ENCODE measurements at places on chromosomes 2 and 18.

GRCh38 chr2:188975497-188976102, 1.4 kb downstream of the COL3A1 start:
- DNase-seq = no peak

DNA sequence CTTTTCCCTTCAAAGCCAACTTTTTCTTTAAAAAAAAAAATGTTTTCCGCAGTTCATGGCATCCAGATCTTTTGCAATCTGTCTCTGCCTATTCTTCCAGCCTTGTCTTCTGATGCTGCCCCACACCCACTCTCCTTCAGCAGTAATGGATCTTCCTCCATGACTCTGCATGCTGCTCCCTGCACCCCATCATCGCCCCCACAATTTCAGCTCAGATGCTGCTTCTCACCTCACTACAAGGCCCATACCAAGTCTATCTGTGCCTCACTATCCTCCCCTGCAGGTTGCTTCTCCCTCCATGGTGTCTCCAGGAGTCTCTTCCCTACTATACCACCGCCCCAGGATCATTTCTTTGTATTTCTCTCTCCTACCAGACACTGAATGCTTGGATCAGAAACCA, 260.6 kb downstream of the ANAPC1 start:
- no peak for DNase-seq

DNA sequence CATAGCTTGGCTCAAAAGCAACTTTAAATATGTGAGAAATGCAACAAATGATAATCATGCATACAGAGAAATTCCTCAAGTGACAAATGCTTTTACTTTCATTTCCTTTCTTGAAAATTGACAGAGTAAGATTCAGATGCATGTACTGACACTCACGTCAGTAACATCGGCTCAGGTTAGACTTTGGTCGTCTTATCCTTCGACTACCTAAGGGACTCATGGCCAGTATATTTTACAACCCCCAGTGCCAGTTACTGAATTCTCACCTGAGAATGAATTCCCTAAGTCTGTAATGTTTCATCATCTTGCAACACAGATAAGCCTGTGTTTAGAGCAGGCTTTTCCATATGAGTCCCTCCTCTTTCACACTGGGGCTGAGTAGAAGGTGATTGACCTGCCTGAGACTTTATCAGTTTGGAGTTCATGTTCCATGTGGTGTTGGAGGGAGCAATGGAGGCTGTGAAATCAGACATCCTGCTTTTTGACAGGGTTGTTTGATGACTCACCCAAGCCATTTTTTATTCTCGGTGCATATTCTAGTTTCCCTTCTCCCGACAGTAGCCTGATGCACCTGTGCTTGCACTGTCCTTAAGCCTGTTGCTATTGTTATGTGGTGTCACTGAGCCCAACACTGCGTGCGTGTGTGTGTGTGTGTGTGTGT, 30.5 kb upstream of the ATP8B1 start:
- no peak for DNase-seq

DNA sequence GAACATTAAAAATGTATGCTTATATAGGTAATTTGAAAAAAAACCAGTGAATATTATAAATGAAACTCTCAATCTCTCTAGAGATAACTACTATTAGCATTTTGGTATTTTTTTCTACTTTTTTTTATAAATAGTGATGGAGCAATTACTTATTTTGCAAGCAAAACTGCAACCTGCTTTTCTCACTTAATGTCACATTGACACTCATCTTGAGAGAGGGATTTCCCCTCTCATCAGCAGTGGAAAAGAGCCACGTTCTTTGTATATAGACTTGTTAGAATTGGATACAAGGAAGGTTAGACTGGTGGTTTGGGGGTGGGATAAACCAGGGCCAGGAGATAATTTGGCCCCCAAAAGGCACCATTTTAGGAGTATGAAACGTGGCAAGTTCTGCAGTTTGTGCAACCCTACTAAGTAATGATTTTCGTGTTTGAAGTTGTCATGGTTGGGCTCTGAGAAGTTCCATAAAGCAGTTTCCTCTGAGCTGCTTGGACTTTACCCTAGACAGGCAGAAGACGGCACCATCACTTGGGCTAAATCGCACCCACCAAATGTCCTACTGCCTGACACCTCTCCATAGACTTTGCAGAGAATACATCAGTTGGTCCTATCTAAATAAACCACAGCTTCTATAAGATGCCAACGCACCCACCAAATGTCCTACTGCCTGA, 194.0 kb downstream of the ACTR3 start:
- no peak for DNase-seq

GRCh38 chr2:35783723-35784122, 571.9 kb upstream of the CRIM1 start:
- no peak for DNase-seq

DNA sequence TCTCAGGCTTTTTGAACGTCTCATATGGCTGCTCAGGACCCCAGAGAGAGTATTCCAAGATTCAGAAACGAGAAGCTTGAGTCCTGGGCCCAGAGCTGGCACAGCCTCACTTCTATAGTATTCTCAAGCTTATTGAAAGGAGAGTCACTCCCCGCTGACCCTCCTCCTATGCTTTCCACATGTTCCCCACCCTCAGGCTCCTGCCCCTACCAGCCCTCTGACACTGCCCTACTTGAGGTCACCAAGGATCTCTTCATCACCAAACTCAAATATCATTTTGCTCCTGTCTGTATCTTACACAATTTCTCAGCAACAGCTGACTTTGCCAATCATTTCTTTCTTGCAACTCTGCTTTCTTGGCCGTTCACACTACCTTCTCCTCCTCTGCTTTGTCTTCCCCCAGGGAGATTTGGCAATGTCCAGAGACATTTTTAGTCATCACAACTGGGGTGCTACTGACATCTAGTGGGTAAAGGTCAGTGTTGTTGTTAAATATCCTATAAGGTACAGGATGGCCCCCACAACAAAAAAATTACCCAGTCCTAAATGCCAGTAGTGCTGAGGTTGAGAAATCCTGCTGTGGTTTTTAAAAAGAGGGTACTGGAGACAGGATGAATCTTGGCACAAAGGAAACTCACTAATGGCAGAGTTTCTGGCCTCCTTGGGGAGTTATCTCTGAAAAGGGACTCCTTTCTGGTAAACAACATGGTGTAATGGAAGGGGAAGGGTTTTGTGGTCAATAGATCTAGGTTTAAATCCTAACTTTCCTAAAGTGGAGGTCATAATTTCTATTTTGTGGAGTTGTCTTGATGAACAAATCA, 26.9 kb upstream of the INSIG2 start:
- DNase-seq = peak; percentile 10

DNA sequence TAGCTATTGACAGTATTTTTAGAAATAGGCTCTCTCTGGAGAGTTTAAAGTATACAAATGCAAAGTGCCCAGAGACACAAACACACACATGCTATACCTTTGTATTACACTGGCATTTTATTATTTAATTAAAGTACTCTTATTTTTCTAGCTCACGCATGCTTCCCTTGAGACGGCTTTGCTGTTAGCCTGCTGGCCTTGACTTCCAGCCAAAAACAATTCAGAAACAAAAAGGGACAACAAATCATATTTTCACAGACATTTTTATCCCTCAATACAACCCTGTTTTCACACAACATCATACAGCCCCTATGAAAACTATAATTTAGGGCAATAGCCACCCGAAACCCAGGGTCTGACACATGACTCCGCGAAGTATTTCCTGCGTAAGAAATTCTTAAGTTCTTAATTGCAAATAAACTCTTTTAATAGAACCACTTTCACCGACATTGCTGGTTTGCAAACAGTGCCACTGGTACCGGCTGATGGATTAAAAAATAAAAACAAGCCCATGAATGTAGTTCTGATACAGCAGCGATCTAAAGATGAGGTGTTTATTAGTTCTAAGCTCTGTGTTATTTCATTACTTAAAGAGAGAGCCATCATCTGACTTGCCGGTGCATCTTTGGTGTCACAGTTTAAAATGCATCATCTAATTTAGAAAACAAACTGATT, 185.1 kb downstream of the TCF4 start:
- no peak for DNase-seq

- DNase-seq = no peak
Measured at GRCh38 chr2:240248721-240249422, 108.4 kb upstream of the OTOS start.

All from mucosa of descending colon (tissue), 3 donors.